A549 treated with GW870086 at 1 μM for 4 hours (cell line): ENCODE measurements at places on chromosomes 7 and 10. TPM values are rescaled to one million over a fixed set of nuclear protein-coding genes. Genes with fewer than 3 reads are reported as not detected.

ACSM6 gene
- not detected in 5 replicates for total RNA-seq

TCAF2 gene
- 0.61 to 1.1 TPM (median 0.81 TPM) in 5 replicates for total RNA-seq

FRMPD2 gene
- total RNA-seq = 0.06 TPM in 1 of 5 replicates, not detected in the others

KEL gene
- total RNA-seq = not detected in 5 replicates

WASHC2C gene
- total RNA-seq = 16.9 to 22.5 TPM (median 20.1 TPM) in 5 replicates

C10orf67 gene
- total RNA-seq = 0.05 to 0.17 TPM (median 0.08 TPM) in 3 of 5 replicates, not detected in the others

NKX2-3 gene
- 0.07 to 0.08 TPM (median 0.08 TPM) in 3 of 5 replicates, not detected in the others for total RNA-seq

NPTX2 gene
- total RNA-seq = 0.10 to 0.27 TPM (median 0.13 TPM) in 5 replicates

EGFR gene
- 75.8 to 111 TPM (median 109 TPM) in 5 replicates for total RNA-seq
